Nucleus accumbens (tissue), 56 donors: ENCODE measurements at places on chromosomes 2 and 18.

DNA sequence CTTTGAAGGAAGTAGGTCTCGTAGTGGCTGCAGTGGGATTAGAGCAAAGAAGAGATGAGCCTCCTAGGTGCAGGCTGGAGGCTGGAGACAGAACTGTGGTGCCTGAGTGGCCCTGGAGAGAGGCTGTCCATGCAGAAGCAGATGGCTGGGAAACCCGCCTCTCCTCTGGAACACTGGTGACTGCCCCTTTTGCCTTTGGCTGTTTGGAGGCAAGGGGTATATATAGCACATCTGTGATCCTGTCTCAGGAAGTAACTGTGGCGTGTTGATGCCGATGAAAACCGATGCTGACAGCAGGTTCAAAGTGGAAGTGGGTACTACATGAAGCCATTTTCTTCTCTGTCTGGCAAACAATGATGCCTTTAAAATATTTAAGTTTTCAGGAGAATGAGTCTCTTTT lies 43.5 kb downstream of the SLC9A2 start:
- no peak for DNase-seq

DNA sequence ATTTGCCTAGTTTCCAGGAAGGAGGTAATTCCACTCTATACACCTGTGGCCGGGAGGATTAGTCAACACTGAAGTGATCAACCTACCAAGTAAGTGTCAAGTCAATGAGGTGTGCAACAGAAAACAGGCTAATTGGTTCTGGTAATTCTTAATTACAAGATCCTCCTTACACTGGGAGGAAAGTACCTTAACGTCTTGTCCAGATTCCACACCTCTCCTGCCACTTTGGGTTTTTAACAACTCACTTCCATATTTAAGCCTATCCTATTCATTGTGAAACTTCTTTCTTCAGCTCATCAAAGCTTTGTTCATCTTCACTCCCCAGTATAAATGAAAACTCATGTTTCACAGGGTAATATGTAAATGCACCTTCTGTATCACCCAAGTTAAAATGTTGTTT lies 22.0 kb upstream of the MAP4K4 start:
- no peak for DNase-seq

GRCh38 chr18:78192054-78192453 lies 787.6 kb upstream of the SALL3 start:
- no peak for DNase-seq

- DNase-seq: peak; percentile 8
Observed at GRCh38 chr2:131093696-131094462, 619 bp upstream of the FAM168B start.

GRCh38 chr2:119106301-119106897 lies 52.2 kb downstream of the C1QL2 start:
- no peak for DNase-seq

DNA sequence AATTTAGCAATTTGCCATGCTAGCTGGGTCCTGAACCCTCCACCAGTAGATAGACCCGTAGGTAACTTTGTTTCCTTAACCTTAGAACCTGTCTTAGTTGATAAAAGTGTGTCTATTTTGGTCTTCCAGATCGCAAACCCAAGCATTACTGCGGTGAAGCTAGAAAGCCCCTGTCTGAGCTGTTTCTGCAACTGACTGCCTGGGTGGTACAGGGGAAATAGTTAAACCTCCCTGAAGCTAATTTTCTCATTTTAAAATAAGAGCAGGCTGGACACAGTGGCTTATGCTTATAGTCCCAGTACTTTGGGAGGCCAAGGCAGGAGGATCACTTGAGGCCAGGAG lies 101.7 kb upstream of the MSH2 start:
- DNase-seq: no peak

GRCh38 chr2:242051463-242051862 lies 181.9 kb downstream of the RTP5 start:
- no peak for DNase-seq

DNA sequence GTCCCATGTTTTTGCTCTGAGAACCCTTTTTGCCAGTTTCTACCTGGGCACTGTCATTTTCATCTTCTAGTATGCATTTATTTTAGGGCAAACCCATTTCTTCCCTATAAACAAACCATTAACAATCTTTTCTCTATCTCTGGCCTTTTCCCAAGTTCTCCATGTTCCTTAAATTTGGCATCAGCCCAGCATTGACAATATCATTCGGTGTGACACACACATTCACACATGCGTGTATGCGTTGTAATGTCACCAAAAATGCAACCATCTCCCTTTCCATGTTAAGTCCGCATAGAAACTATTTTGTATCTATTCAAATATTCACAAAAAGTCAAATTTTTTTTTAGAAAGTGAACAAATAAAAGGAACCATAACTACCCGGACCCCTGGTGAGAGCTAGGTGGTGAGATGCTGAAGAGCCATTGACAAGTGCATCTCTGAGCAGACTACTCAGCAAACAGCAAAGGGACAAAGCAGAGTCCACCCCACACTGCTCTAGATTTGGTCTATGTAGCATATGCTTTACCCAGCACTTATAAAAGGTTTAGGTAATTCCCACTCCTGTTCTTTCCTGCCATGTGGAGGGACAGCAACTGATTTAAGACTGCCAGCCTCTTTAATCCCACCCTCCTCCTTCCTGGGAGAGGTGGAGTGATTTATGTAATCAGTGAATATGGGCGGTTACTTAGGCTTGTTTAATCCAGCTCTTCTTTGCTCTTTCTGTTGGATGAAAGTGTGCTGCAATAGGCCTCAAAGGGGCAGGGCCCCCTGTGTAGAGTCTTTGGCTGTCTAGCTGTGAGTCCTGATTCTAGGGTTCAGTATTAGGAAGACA lies 124.1 kb downstream of the METTL8 start:
- DNase-seq: no peak

DNA sequence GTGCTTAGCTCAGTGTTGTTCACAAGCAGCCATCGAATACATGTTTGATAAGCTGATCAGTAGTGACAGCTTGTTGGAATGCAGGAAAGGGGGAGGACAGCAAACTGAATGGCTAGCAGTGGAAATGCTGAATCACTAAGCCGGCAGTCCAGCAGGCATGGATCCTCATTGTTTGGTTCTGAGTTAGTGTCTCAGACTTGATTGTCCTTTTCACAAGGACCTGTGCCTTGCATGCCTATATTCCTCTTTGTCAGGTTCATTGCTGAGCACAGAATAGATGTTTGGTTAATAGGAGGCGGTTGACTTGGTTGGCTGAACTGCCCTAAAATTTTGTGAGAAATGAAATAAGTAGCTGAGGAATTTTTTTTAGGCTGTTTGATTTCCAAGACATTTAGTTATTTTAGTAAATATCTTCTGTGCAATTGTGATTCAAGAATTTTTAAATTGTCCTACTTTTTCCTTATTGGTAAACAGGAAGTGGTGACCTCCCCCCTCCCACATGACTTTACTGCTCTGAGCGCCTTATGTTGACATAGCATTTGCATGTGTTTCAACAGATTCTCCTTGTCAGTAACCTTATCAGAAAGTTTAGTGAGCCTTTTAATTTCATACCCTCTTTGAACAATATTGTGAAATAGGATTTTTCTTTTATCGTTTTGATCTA lies 21.4 kb upstream of the STON1 start:
- DNase-seq: no peak

- no peak for DNase-seq
Observed at GRCh38 chr2:207156451-207157161, 9.1 kb downstream of the KLF7 start.

GRCh38 chr18:57784034-57784800 lies 18.9 kb downstream of the ATP8B1 start:
- no peak for DNase-seq

- no peak for DNase-seq
Observed at GRCh38 chr2:73642338-73643018, at the start of gene NAT8. NAT8 (minus strand) TSS chr2:73642422; CDS start chr2:73641628, 794 bp downstream.

GRCh38 chr18:10249270-10249669 lies 205.2 kb upstream of the APCDD1 start:
- no peak for DNase-seq

DNA sequence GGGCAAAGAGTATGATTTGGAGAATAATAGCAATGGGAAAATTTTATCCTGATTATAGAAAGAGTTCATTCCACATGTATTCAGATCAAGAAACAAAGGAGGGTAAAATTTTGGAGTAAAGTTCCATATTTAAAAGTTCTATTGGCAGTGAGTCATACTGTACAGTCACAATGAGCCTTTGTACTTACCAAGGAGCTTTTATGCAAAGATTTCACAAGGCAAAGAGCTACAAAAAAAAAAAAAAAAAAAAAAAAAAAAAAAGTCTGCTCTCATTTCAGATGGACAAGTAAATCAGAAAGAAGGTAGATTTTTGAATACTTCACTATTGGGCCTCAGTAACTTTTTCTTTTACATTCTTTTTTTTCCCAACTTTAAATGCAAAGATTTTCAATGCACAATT lies 1802.2 kb upstream of the PIK3C3 start:
- DNase-seq: no peak

DNA sequence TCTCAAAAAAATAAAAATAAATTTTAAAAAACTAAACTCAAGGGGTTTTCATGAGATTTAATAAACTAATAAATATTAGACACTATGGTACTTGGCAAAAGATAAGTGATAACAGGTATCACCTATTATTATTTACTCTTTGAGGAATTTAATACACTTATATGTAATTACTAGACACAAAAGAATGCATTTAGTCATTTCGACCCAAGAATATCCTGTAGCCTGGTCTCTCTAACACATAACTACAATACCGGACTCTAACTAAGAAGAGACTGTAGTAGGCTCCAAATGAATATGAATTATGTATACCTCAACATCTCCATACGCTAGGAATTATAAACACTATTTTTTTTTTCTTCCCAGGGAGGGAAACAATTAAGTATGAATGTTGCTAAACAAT lies 850.7 kb downstream of the CPS1 start:
- DNase-seq: no peak

DNA sequence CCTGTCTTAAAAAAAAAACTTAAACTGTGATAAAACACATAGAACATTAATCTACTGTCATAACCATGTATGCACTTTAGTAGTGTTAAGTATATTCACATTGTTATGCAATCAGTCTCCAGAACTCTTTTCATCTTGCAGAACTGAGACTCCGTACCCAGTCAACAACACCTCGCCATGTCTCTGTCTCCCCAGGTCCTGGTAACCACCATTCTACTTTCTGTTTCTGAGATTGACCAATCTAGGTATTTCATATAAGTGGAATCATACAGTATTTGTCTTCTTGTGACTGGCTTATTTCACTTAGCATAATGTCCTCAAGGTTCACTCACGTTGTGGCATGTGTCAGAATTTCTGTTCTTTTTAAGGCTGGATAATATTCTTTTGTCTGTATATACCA lies 290.8 kb upstream of the CXCR4 start:
- DNase-seq: no peak

- DNase-seq: no peak
Observed at GRCh38 chr2:195396479-195396878, 260.5 kb upstream of the SLC39A10 start.

- no peak for DNase-seq
Observed at GRCh38 chr2:127887776-127888130, 2.0 kb upstream of the AMMECR1L start.

- DNase-seq: no peak
Observed at GRCh38 chr18:38619129-38619528, 1053.5 kb upstream of the CELF4 start.

DNA sequence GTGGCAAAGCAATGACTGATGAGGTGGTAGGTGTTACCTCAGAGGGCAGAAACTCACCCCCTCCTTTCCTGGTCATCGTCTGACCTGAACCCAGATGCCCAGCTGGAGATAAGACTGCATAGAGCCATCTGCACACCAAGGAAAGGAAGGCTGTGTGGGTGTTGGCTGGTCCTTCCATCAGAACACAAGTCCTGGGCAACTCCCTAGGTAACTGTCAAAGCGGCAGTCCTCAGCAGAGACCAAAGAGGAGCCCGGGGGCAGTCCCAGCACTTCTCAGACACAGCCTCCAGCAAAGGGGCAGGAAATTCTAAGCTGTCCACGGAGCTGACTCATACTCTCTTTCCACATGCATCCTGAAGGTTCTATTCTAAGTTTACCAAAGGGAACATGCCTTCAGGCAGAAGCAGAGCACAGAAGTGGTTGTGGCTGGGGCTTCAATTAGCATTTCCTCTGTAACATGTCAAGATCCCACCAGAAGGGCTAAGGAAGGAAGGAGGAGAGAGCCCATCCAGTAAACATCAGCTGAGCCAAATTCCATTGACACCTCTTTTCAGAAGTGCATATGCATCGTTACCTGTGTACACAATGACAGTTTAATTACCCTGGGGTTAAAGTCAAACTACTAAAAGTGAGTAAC lies 54.7 kb downstream of the SPRED2 start:
- DNase-seq: no peak

DNA sequence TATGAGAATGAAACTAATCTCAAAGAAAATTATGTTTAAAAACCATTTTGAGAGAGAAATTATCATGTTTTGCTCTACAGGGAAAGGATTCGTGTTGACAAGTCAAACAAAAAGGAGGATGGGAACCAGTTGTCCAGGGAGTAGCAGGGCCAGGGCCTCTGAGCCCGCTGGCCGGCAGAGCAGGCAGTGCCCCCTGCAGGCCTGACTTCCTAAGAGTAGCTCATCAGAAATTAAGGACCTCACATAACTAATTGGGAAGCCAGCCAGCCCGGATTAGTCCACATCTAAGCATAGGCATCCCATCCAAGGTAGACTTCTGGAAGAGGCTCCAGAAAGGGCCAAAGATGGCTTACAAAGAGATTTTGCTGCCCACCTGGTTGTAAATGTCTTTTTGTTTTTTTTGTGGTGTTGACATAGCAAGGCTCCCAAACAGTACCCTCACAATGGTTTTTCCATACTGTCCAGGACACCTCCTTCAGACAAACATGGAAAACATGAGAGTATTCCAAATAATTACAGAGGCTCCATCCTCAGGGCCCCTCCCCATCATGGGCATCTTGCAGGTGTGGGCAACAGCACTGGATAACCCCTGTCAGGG lies 241.2 kb upstream of the TANK start:
- no peak for DNase-seq

- no peak for DNase-seq
Observed at GRCh38 chr2:113187771-113188170, 14.0 kb downstream of the PSD4 start.

DNA sequence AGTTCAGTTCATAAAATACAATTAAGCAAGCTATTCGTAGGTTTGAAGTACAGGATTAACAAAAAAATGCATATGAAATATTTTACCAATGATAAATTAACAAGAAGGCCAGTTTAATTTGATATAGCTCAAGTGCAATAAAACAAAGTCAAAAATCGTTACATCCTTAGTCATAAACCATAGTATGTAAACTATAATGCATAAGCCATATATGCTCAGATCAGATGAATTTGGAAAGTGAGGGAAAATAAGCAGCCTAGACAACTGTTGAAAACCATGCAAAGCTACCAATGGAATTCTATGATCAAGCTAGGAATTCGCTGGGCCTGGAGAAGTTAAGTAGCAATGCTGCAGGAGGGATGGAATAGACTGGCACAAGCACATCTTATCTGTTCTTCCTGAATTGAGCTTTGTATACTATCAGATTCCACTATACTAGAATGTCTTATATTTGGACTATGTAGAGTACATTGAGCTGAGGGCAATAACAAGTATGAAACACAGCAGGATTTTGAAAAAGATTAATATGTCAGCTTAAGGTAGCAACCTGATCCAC lies 682.0 kb downstream of the IRS1 start:
- no peak for DNase-seq

GRCh38 chr18:42165922-42166513 lies 211.0 kb downstream of the PIK3C3 start:
- no peak for DNase-seq
